LHCN-M2 (cell line): ENCODE measurements at places on chromosomes 1 and 21.
A peak's percentile ranks its signal among the peaks of the same experiment; 100 is the strongest.

- DNase-seq, result peak; percentile 33
Observed at GRCh38 chr1:183461350-183461749, 10.9 kb upstream of the SMG7 start.

- DNase-seq, result no peak
Observed at GRCh38 chr1:228754646-228755268, 19.5 kb downstream of the RHOU start.

DNA sequence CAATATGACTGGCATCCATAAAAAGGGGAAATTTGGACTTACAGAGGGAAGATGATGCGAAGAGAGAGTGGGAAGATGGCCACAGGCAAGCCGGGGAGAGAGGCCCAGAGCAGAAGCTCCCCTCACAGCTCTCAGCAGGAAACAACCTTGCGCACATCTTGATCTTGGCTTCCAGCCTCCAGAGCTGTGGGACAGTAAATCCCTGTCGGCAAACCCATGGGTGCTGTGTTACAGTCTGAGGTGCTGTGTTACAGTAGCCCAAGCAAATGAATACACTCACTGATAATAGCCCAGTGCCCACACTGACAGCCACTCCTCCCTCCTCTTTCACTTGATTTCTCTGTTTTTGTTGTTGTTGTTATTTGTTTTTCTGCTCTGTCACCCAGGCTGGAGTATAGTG lies 22.4 kb downstream of the CDCA8 start:
- no peak for DNase-seq

DNA sequence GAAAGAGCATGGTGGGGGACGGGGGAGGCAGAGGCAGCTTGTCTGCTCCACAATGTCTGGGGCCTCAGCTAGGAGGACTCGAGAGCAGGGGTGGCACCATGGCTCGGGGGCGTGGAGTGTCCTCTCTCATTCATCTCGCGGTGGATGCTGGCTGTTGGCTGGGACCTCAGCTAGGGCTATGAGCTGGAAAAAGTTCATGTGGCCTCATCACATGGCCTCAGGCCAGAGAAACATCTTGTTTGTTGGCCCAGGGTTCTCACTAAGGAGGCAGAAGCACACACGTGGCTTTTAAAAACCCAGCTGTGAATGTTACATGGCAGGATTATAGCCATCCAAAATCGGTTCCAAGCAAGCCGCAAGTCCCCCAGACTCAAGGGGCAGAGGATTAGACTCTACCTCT lies 6.2 kb upstream of the CENPS start:
- peak; percentile 28 for DNase-seq

DNA sequence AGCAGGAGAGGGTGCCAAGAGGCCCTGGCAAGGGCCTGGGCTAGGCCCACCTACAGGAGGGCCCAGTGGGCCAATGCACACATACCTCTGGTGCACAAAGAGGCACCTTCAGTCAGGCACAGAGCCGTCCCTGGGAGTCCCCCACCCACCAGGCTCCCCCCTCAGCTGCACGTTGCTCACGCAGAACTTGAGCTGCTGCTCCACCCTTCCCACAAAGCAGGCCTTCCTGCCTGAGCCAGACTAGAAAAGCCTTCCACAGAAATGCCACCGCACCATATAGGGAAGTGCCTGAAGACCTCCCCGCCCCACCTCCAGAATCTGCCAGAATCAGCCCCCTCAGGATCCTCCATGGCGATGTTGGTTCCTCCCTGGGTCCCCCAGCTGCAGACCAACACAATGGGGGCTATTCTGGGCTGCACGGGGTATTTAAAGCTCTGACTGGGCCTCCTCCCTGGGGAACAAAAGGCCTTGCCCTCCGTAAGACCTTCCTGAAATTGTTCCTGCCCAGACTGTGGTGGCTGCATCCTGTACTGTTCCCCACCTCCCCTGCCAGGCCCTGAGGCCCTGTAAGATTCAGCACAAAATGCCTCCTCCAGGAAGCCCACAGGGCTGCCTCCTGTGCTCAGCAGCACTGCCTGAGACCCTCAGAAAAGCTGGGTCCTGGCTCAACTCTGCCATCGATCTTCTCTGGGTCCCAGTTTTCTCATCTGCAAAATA lies 27.2 kb downstream of the HSPG2 start:
- DNase-seq, result peak; percentile 81

DNA sequence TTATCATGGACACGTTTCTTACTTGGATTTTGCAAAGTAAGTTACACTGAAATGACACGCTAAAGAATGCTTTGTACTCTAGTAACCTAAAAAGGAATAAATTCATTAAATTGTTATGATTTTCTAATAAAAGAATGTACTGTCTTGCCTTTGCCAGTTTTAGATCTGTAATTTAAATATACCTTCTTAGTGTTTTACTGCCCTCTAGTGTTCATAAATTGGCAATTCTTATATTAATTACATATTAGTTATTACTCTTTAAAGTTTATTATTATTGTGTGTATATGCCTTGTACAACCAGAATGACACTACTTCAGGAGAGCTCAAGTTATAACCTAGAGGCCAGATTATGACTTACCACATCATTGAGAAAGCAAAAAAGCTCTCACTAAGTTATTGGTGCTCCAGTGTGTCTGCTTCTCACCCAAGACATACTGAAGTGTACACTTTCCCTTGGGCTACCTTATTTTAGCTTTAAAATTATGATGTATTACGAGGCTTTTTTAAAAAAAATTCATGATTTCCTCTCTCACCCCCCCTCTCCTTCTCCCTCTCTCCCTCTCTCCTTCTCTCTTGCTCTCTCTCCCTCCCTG lies 169.9 kb downstream of the HS2ST1 start:
- peak; percentile 38 for DNase-seq

GRCh38 chr1:40432644-40433390 lies 17.5 kb upstream of the ZFP69B start:
- no peak for DNase-seq

DNA sequence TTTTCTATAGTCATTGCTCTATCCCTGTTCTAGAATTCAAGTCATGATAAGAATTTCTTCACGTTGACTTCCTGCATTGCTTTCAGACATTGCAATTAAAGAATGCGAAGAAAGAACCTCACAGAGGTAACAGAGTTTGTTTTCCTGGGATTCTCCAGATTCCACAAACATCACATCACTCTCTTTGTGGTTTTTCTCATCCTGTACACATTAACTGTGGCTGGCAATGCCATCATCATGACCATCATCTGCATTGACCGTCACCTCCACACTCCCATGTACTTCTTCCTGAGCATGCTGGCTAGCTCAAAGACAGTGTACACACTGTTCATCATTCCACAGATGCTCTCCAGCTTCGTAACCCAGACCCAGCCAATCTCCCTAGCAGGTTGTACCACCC lies 10.6 kb downstream of the APCS start:
- DNase-seq, result peak; percentile 92

DNA sequence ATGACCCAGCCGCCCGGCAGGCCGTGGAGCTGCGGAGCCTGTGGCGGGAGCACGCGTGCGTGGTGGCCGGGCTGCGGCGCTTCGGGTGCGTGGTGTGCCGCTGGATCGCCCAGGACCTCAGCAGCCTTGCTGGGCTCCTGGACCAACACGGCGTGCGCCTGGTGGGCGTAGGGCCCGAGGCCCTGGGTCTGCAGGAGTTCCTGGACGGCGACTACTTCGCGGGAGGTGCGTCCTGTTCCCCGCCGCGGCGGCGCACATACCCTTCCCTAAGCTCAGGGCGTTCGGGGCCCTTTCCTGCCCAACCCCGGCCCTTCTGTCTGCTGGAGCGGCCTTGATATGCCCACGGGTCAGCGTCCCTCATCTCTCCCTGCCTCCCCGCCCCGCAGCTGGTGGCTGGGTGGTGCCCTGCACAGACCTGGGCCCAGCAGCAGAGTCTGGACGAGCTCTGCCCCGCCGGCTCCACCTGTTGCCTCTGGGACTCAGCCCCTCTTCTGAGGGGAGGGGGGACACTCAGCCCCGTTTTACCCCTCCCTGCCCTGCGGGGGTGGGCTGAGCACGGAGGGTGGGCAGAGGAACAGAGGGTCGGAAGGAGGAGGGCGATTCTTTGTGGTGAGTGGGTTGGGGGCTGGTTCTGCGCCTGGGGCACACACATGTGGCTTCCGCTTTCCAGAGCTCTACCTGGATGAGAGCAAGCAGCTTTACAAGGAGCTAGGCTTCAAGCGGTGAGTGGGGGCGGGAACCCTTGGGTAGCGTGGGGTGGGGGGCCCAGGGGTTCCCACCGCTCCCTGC lies 688 bp downstream of the PRXL2B start:
- peak; percentile 16 for DNase-seq
